Panc1 (cell line): ENCODE measurements at places on chromosomes 3 and 15. TPM values are rescaled to one million over a fixed set of nuclear protein-coding genes. Genes with fewer than 3 reads are reported as not detected.

The GOLGA8T gene
- not detected for total RNA-seq

The TRH gene
- total RNA-seq, result not detected

- H3K27ac ChIP-seq, result no peak overlapping the region
- DNase-seq, result no peak
- no peaks in the 10 kb centered on the region for H3K4me1 ChIP-seq
- no peaks in the 10 kb centered on the region for H3K27me3 ChIP-seq
Measured at GRCh38 chr3:16809482-16809881, 75.3 kb upstream of the PLCL2 start.

DNA sequence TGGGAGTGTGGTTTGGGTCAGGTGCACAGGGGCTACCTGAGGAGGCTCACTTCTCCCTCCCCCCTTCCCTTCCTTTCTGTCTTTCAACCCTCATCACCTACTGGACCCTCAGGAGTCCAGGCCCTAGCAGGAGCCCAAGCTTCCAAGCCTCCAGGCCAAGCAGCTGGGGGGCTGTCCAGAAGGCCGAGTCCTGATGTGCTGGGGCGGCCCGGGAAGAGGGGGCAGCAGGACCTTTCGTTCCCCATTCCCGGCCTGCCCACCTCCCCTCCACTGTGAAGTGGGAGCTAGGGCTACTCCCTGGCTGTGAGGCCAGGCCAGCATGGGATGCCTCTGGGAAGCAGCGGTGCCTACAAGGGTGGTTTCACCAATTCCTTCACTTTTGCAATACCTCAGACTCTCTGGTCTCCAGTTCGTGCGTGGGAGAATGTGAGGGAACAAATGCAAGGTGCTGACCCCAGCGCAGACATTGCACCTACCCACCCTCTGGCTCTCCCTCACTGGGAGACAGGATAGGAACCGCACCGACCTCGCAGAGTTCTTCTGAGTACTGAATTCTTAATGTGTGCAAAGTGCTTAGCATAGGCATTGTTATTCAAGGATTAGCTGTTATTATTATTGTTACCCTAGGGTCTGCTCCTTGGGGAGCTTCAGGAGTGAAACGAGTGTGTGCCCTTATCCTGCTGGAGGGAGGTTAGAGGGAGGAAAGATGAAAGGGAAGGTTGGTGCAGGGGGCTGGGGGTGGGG is 2.5 kb downstream of the EPHB3 start:
- no peak overlapping the region for H3K4me3 ChIP-seq
- peaks cover 24% of the 10 kb centered on the region for H3K4me1 ChIP-seq
- no peaks in the 10 kb centered on the region for H3K36me3 ChIP-seq
- H3K27me3 ChIP-seq, result peaks cover 2% of the 10 kb centered on the region; the same call in 1 of the 2 replicates
- H3K27ac ChIP-seq, result no peak overlapping the region

DNA sequence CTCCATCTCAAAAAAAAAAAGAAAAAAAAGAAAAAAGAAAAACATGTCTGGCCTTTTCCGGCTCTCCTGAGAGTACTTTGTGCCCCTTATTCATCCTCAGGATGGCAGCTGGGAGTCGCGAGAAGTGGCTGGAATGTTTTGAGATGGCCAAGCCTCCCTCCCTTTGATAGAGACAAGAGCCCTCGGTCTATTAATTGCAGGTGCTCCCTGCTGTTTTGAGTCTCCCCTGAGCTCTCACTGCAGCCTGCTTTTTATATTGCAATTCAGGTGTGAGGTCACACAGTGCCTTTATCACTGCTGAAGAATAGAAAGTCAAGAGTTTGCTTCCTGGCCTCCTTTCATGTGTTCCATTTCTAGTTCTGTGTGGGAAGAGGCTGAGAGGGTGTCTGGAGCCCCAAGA is 10.9 kb downstream of the CA12 start:
- H3K27me3 ChIP-seq, result no peaks in the 10 kb centered on the region
- H3K27ac ChIP-seq, result no peak overlapping the region
- H3K4me3 ChIP-seq, result no peak overlapping the region
- H3K4me1 ChIP-seq, result no peaks in the 10 kb centered on the region
- DNase-seq, result no peak

DNA sequence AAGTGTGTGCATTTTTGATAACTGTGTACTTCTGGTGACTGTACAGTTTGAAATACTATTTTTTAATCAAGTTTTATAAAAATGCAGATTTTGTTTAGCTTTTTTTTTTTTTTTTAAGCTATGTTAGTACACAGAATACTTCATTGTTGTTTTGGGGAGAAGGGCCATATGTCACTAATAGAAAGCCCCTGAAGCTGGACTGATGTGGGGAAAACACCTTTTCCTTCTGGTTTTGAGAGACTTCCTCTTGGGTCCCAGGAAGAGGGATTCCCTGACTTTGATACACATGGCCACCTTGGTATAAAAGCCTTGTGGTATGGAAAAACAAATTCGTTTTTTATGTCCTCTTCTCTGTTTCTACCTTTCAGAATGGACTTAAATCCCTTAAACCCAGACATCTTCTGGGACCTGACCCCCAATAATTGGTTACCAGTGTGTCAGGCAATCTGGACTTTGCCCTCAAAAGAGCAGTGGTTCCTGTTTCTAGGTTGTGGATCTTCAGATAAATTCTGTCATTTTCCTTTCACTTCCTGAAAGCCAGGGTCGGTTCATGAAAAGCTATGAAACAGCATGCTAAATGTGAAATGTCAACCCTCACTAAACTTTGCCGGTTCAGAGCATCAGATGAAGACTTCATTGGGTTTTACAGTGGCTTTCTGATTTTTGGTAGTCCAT is 31.1 kb upstream of the BLOC1S6 start:
- H3K4me3 ChIP-seq, result no peak overlapping the region
- no peak for DNase-seq
- 0 out of 2 replicates have a peak, but pooled peaks cover 4% of the 10 kb centered on the region for H3K27me3 ChIP-seq
- no peaks in the 10 kb centered on the region for H3K36me3 ChIP-seq

DNA sequence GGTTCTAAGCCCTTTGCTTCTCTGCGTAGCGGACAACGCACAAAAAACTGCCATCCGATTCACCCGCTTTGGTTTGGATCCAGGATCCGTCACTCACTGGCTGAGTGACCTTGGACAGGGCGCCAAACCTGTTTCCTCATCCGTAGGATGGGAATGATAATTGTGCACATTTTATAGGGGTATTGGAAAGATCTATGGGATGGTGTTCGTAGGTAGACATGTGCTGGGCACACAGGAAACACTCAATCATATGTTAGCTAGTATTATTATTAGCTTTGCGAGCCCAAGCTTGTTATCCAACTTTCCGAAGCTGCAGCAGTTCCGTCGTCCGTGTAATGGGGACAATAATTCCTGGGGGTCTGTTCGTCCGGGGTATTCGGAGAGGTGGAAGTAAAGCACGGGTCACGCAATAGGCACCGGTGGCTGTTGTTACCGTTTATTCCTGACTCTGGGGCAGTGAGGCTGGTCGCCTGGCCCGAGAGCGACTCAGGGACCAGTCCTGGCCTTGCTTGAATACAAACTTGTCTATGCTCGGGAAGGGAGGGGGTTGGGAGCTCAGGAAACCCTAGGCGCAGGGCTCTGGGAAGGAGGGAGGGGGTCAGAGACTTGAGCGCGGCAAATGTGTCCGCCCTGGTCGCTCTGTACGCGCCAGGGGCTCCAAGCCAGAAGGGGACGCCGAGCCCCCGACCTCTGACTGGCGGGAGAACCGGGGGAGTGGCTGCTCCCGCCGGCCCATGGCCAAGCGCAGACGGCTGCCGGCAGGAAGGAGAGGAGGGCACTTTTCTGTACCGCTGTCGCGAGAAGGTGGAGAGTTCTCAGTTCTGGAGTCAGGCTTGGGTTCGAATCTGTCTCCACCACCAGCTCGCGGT is 1.3 kb downstream of the SPSB4 start:
- H3K4me1 ChIP-seq, result peaks cover 6% of the 10 kb centered on the region; the same call in 1 of the 2 replicates
- no peak for DNase-seq
- no peaks in the 10 kb centered on the region for H3K36me3 ChIP-seq
- H3K27ac ChIP-seq, result no peak overlapping the region
- H3K4me3 ChIP-seq, result peak overlapping the region; percentile 18; the same call in 1 of the 2 replicates

DNA sequence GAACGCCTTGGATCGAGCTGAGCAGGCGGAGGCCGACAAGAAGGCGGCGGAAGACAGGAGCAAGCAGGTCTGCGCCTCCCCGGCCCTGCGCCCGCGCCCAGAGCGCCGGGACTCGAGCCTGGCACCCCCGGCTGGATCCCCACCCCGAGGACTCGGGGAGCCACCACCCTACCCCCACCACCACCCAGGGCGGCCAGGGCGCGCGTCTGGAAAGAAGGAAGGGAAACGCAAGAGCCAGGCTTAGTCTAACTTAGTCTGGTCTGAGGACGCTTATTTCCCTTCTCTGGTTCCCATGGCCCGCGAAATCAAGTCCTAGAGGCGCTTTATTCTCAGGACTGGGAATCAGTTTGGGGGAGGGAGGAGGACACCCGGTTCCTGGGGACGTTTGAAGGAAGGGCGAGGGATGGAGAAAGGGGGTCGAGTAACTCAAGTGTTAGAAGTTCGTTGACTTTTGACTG is 359 bp downstream of the TPM1 start:
- H3K4me3 ChIP-seq, result peak overlapping the region; percentile 94
- H3K36me3 ChIP-seq, result no peaks in the 10 kb centered on the region; the same call in 1 of the 2 replicates
- peak overlapping the region; percentile 83 for H3K27ac ChIP-seq
- H3K4me1 ChIP-seq, result peaks cover 52% of the 10 kb centered on the region
- DNase-seq, result no peak

The IGF2BP2 gene
- total RNA-seq, result 97.8 TPM

DNA sequence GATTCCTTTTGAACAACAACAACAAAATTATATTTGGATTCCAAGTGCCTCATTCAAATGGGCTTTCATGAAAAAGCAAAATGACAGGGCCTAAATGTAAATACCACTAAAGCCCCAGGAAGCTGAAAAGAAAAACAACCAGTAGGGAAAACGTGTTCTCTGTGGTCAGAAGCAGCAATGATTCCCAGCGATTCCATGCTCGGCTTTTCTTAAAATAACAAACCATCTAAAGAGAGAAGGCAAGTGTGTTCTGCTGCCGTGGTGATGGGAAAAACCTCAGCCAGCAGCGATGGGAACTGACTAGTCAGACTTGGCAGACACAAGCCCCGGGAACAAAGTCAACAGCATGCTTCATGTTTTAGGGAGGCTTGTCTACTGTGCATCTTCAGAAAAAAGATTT is 153.6 kb downstream of the TNIK start:
- no peak for DNase-seq
- H3K4me1 ChIP-seq, result no peaks in the 10 kb centered on the region
- H3K36me3 ChIP-seq, result no peaks in the 10 kb centered on the region
- H3K27ac ChIP-seq, result no peak overlapping the region

DNA sequence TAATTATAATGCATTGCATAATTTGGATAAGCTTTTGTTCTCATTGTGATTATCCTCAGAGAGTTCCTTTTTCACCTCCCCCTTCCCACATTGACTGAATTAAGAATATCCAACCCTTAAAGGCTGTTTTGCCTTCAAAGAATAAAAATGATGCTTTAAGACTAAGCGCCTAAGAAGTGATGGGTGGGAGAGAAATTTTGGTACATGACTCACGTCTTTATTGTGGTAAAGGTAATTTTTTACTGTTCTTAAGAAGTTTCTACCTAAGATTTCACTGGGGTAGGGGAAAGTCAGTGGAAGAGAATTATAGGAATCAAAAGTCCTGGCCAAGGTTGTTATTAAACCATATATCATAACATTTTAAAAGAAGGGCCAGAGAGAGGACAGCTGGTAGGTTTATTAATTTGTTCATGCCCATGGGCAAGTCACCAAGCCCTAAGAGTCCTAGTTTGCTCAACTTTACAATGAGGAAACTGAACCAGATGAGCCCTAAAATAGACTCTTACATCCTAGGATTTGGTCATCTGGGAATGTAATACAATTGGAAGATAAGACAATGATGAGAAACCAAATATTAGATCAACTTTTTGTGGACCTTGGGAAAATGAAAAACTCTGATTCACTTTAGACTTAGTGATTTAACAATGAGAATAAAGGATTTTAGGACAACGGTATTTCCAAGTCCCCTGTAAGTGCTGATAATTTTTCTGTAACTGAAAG is 101.1 kb upstream of the RASGRP1 start:
- H3K4me3 ChIP-seq, result no peak overlapping the region
- no peak overlapping the region for H3K27ac ChIP-seq
- no peaks in the 10 kb centered on the region for H3K36me3 ChIP-seq
- DNase-seq, result no peak

The CYP1A2 gene
- not detected for total RNA-seq

- no peaks in the 10 kb centered on the region for H3K36me3 ChIP-seq
- H3K27ac ChIP-seq, result no peak overlapping the region
- H3K4me3 ChIP-seq, result no peak overlapping the region
Measured at GRCh38 chr3:184619369-184619768, 57.8 kb downstream of the EPHB3 start.

The THAP10 gene
- total RNA-seq, result 6.7 TPM

- H3K4me1 ChIP-seq, result no peaks in the 10 kb centered on the region
- no peak overlapping the region for H3K27ac ChIP-seq
- DNase-seq, result no peak
- no peaks in the 10 kb centered on the region for H3K27me3 ChIP-seq
- H3K36me3 ChIP-seq, result no peaks in the 10 kb centered on the region
Measured at GRCh38 chr3:112776000-112776399, 70.7 kb downstream of the CD200R1L start.

GRCh38 chr3:99084826-99085225 is 183.3 kb upstream of the DCBLD2 start:
- no peak for DNase-seq
- H3K36me3 ChIP-seq, result no peaks in the 10 kb centered on the region
- no peaks in the 10 kb centered on the region for H3K27me3 ChIP-seq
- H3K4me3 ChIP-seq, result no peak overlapping the region
- H3K4me1 ChIP-seq, result no peaks in the 10 kb centered on the region

- no peaks in the 10 kb centered on the region for H3K27me3 ChIP-seq
- H3K36me3 ChIP-seq, result no peaks in the 10 kb centered on the region
- DNase-seq, result no peak
- H3K27ac ChIP-seq, result peak overlapping the region; percentile 1
- no peak overlapping the region for H3K4me3 ChIP-seq
Measured at GRCh38 chr3:126927846-126928245, 55.1 kb upstream of the PLXNA1 start.

GRCh38 chr15:99954361-99955180 is 221.3 kb upstream of the LYSMD4 start:
- H3K4me3 ChIP-seq, result no peak overlapping the region
- no peaks in the 10 kb centered on the region; the same call in 1 of the 2 replicates for H3K27me3 ChIP-seq
- no peaks in the 10 kb centered on the region; the same call in 1 of the 2 replicates for H3K4me1 ChIP-seq
- no peaks in the 10 kb centered on the region for H3K36me3 ChIP-seq
- DNase-seq, result no peak

DNA sequence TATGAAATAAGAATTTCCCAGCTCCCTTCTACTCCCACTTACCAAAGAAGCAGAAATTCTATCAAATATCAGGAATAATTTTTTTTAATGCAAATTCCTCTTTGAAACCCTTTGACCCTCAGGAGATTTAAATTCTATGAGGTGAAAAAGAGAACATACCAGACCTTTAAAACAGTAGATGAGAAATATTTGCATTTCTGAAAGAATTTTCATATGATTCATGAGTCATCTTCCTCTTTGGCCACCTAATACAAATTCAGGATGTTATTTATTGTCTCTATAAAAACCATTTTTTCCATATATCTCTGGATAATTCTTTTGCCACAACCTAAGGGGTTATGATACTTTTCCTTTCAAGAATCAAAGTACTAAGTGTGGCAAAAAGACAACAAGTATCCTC is 67.3 kb upstream of the ST3GAL6 start:
- no peaks in the 10 kb centered on the region for H3K36me3 ChIP-seq
- DNase-seq, result no peak
- H3K27ac ChIP-seq, result no peak overlapping the region
- H3K4me1 ChIP-seq, result no peaks in the 10 kb centered on the region
- H3K4me3 ChIP-seq, result no peak overlapping the region
